ENCODE measurements at places on chromosomes 1 and 21. TPM values are rescaled to one million over a fixed set of nuclear protein-coding genes. Genes with fewer than 3 reads are reported as not detected.
A peak's percentile ranks its signal among the peaks of the same experiment; 100 is the strongest.

GRCh38 chr21:37431243-37431642 lies 64.7 kb downstream of the DYRK1A start:
- no peak overlapping the region for H3K4me3 ChIP-seq
- no peak for DNase-seq
- H3K27ac ChIP-seq: no peak overlapping the region
- H3K36me3 ChIP-seq: no peaks in the 10 kb centered on the region
- no peaks in the 10 kb centered on the region for H3K4me1 ChIP-seq

DNA sequence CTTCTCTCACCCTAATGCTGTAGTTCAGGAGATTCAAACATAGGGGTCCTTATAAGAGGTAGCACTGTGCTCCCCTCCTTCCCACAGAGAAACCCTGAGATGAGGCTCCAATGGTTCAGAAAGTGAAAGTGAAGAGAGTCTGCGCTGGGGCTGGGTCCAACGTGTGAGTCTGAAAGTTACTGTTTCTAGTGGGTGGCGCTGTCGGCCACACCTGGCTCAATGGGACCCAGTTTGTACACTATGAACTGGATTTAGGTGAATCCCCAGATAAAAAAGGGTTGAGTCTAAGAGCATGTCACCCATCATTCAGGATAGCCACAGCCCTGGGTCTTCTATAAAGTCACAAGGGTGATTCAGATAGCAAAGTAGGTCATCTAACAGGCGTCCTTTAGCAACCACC lies 2.8 kb downstream of the SMCP start:
- no peak overlapping the region for H3K4me3 ChIP-seq
- DNase-seq: no peak
- no peaks in the 10 kb centered on the region for H3K27me3 ChIP-seq
- H3K4me1 ChIP-seq: no peaks in the 10 kb centered on the region
- H3K27ac ChIP-seq: no peak overlapping the region
- no peaks in the 10 kb centered on the region for H3K36me3 ChIP-seq

DNA sequence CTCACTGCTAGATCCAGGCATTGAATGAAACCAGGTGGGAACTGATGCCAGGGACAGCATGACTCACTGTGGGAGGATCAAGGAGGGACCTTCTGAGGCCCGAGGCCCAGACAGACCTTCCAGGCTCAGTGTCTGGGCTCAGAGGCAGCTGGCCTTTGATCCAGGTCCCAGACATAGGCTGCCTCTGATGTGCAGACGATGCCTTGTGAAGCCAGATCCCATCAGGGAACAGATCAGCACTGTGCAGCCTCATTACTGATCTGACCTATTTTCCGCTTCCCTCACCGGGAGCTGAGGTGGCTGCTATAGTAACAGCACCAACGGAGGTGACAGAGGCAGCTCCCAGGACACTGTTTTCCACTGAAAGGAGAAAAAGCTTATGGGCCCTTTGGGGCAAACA lies 399.5 kb downstream of the MATN1 start:
- H3K4me1 ChIP-seq: no peaks in the 10 kb centered on the region
- no peak for DNase-seq
- H3K27ac ChIP-seq: no peak overlapping the region

DNA sequence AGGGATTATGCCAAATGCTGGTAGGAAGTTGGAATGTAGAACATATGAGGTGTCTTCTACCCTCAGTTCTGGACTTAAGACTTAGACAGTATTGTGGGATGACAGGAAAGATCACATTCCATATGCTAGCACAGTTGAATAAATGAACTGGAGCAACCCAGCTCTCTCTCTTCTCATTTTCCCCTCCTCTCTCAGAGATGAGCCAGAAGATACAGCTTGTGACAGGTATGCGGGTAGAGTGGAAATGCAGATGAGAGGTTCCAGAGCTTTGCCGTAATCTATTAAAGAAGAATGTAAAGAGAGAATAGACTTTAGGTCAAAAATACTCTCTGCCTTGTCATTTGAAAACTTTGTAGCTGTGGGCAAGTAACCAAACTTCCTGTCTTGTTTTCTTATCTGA lies 32.5 kb upstream of the HMCN1 start:
- no peak overlapping the region for H3K4me3 ChIP-seq
- no peak overlapping the region for H3K27ac ChIP-seq
- H3K27me3 ChIP-seq: no peaks in the 10 kb centered on the region
- H3K36me3 ChIP-seq: no peaks in the 10 kb centered on the region
- peak; percentile 16 for DNase-seq
- H3K4me1 ChIP-seq: no peaks in the 10 kb centered on the region

DNA sequence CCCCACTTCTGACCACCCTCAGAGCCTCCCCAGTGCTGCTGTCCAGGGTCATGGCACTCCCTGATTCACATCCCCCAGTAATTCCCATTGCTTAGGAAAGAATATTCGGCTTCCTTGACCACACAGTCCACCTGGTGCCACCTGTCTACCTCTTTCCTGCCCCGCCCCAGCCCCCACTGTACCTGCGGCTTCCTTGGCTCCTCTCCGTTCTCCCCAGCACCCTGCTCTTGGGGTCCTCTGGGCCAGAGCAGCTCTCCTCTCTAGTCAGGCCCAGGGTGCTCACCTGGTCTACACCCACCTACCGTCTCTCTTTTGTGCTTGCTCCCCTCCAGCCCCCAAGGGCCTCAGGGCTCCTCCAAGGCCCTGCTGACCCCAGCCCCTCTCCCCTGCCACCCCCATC lies 142.6 kb downstream of the PEX14 start:
- no peaks in the 10 kb centered on the region for H3K27me3 ChIP-seq
- no peaks in the 10 kb centered on the region for H3K36me3 ChIP-seq
- no peak overlapping the region for H3K4me3 ChIP-seq
- no peak overlapping the region for H3K27ac ChIP-seq
- DNase-seq: no peak

DNA sequence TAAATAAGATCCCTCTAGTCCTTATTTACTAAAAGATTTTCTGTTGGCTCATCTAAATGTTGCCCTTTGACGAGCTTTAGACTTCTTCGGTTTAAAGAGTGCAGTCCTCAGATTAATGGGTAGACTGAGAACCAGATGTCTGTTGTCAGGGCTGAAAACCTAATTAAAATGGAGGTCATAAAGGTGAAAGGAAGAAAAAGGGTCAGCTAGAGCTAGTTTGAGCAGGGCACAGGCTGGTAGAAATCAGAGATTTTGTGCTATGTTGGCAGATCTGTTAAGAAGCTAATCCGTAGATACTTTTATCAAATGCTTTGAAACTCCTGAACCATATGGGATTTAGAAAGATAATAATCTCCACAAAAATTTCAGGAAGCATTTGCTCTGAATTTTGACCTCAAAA lies 959.0 kb downstream of the PLA2G4A start:
- no peak for DNase-seq
- no peaks in the 10 kb centered on the region for H3K36me3 ChIP-seq
- no peaks in the 10 kb centered on the region for H3K27me3 ChIP-seq

GRCh38 chr1:70961374-70961975 lies 86.1 kb downstream of the PTGER3 start:
- no peaks in the 10 kb centered on the region for H3K27me3 ChIP-seq
- H3K4me3 ChIP-seq: no peak overlapping the region
- H3K27ac ChIP-seq: no peak overlapping the region
- H3K36me3 ChIP-seq: no peaks in the 10 kb centered on the region

GRCh38 chr1:53296117-53296749 lies 31.6 kb downstream of the LRP8 start:
- peak overlapping the region; percentile 56 for H3K27ac ChIP-seq
- DNase-seq: no peak
- H3K4me3 ChIP-seq: no peak overlapping the region
- H3K4me1 ChIP-seq: peaks cover 19% of the 10 kb centered on the region
- no peaks in the 10 kb centered on the region for H3K36me3 ChIP-seq

DNA sequence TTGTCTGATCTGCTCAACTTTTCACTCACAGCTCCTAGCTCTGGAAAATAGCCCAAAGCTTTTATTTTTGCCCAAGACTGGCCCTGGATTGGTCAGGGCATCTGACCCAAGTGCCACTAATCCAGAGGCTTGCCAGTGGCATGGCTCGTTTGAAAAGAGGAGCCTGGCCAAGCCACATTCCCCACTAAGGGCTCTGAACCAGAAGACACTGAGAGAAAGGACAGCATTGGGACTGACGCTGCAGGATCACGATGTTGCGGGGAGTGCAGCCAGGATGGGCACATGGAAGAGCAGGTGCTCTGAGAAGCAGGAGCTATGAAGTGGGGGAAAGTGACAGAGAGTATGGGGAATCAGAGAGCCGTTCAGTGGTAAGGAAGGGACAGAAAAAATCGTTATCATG lies 44.9 kb upstream of the TSPAN2 start:
- H3K36me3 ChIP-seq: no peaks in the 10 kb centered on the region
- H3K4me3 ChIP-seq: no peak overlapping the region
- no peak for DNase-seq

DNA sequence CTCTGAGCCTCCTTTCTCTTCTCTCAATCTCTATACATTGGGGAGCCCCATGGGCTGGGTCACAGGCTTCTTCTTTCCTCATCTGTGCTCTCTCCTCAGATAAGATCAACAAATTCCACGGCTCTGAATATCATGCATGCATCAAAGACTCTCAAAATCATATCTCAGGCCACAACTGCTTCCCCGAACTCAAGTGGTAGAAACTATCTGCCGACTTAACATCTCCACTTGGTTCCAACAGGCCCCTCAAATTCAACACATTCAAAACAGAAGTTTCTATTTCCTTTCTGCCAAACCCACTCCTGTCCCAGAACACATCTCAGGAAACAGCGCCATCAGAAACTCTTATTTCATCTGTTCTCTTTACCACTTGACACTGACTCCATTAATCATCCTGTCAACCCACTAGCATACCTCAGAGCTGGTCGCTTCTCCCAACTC lies 16.7 kb downstream of the DDX59 start:
- H3K4me1 ChIP-seq: no peaks in the 10 kb centered on the region
- H3K27ac ChIP-seq: no peak overlapping the region
- no peak for DNase-seq
- H3K4me3 ChIP-seq: no peak overlapping the region
- no peaks in the 10 kb centered on the region for H3K27me3 ChIP-seq

DNA sequence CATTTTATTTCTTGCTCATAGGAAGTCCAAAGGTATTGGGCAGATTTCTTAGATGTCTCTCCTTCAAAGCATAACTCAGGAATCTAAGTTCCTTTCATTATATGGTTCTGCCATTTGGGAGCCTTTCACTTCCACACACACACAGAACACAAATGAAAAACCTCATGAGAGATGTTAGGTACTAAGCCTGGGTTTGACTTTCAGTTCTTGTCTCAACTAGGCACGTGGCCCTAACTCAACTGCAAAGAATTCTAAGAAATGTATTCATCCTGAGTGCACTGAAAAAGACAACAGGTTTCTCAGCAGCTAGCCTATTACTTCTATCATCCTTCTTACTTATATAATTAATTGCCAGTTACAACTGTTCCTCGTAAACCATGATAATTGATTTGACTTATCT lies 190.0 kb upstream of the SAMSN1 start:
- no peaks in the 10 kb centered on the region for H3K27me3 ChIP-seq
- no peaks in the 10 kb centered on the region for H3K36me3 ChIP-seq
- no peaks in the 10 kb centered on the region for H3K4me1 ChIP-seq
- no peak for DNase-seq

DNA sequence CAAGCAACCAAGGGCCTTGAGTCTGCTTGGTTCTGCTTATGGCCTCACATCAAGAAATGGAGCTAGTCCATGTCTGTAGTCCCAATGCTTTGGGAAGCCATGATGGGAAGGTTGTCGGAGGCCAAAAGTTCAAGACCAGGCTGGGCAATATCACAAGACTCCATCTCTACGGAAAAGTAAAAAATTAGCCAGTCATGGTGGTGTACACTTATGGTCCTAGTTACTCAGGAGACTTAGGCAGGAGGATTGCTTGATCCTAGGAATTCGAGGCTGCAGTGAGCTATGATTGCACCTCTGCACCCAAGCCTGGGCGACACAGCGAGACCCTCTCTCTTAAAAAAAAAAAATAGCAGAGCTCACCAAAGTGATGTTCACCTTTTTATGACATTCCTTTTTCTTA lies 80.1 kb upstream of the DNAJC6 start:
- no peak overlapping the region for H3K4me3 ChIP-seq
- no peaks in the 10 kb centered on the region for H3K4me1 ChIP-seq
- no peak for DNase-seq
- H3K27me3 ChIP-seq: no peaks in the 10 kb centered on the region
- H3K27ac ChIP-seq: no peak overlapping the region
- H3K36me3 ChIP-seq: no peaks in the 10 kb centered on the region

DNA sequence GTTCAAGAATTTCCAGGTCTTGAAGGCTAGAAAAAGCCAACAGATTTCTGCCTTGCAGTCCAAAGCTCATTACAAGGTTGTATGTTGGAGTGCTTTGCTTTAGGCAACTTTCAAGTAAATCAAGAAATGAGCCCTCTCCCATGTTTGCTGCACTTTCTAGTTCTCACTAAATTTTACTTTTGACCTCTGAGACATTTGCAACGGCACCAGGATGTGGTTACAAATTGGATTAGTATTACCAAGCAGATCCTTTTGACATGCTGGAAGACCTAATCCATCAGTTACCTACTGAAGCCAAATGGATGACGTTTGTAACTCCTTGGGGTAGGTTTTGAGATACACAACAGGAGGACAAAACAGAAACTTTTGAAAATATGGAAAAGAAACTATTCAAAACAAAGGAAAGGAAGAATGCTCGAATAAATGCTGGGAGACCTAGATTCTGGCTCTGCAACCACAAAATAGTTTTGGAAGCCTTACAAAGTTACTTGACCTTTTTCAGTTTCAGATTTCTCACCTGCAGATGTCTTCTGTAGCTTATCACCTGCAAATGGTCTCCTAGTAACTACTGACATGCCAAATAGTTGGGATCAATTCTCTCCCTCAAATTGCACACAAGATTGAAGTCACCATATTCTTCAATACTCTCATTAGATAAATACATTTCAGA lies 251.7 kb upstream of the ADGRL2 start:
- H3K4me1 ChIP-seq: peaks cover 4% of the 10 kb centered on the region
- no peak overlapping the region for H3K4me3 ChIP-seq
- H3K27ac ChIP-seq: no peak overlapping the region
- DNase-seq: no peak
- H3K27me3 ChIP-seq: no peaks in the 10 kb centered on the region

DNA sequence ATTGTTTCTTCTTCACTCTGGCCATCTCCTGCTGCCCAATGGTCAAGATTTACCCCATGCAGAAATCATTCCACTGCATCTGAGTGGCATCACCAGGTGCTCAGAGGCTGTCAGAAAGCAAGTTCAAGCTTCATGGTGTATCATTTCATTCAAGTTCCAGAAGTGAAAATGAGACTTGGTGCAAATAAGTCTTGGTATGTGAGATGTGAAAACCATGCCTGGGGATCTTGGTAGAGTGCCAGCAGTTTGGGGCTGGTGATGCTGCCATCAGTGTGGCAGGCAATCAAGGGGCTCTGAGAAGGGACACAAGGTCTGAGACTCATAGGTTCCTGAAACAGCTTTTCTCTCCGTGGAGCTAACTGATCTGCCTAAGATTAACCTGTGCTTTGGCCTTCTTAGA lies 52.0 kb downstream of the CD2 start:
- no peak overlapping the region for H3K27ac ChIP-seq
- H3K36me3 ChIP-seq: no peaks in the 10 kb centered on the region
- H3K4me3 ChIP-seq: no peak overlapping the region
- no peaks in the 10 kb centered on the region for H3K4me1 ChIP-seq
- no peak for DNase-seq

- no peaks in the 10 kb centered on the region for H3K27me3 ChIP-seq
- peaks cover 12% of the 10 kb centered on the region for H3K4me1 ChIP-seq
- H3K27ac ChIP-seq: no peak overlapping the region
- no peak overlapping the region for H3K4me3 ChIP-seq
- no peaks in the 10 kb centered on the region for H3K36me3 ChIP-seq
Observed at GRCh38 chr21:41166884-41167283, 1.1 kb upstream of the BACE2 start.

Gene PGLYRP4
- not detected for polyA plus RNA-seq

Gene RXRG
- polyA plus RNA-seq: not detected

Gene FAM43B
- 1.3 TPM for polyA plus RNA-seq

Gene TNFRSF8
- not detected for polyA plus RNA-seq

Gene MYBPH
- 0.70 TPM for polyA plus RNA-seq

Gene HJV
- polyA plus RNA-seq: 1.00 TPM

Gene OLIG2
- polyA plus RNA-seq: not detected
